HFF-Myc (cell line): ENCODE measurements at places on chromosomes 4 and X.

GRCh38 chr4:98421111-98421510, 159.9 kb downstream of the RAP1GDS1 start:
- DNase-seq = no peak

- DNase-seq = no peak
Observed at GRCh38 chr4:122131562-122132157, 20.5 kb upstream of the BLTP1 start.

DNA sequence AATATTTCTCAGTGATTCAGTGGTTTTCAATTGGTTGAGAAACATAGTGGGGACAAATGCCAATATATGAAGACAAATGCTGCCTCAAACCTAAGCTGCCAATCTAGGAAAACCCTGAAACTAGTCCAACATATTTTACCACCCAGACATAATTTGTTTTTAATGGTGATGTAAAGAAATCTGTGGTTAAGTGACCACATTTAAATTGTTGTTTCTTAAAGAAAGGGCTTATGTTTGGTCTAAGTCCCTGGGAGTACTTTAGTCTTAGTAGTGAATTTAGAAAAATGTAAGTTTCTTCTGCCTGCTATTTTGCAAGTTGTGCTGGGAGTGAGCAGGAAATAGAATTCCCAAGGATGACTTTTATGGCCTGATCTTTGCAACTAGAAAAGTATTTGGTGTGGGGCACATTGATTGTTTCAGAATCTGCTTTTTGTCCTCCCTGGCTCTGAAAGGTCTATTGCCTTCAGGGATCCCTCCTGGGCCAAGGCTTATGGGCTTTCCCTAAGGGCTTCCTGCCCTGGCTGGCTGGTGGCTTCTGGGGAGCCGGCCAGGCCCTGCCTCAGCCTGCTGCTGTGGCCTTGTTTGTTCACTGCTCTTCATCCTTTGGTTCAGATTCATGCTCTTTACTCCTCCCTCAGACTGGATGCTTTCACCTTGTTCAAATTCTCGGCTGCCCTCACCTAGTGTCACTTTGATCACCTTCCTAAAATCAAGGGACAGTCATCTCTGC, 169.8 kb upstream of the JADE1 start:
- no peak for DNase-seq

- no peak for DNase-seq
Observed at GRCh38 chrX:133337250-133337649, 78.0 kb downstream of the GPC4 start.

DNA sequence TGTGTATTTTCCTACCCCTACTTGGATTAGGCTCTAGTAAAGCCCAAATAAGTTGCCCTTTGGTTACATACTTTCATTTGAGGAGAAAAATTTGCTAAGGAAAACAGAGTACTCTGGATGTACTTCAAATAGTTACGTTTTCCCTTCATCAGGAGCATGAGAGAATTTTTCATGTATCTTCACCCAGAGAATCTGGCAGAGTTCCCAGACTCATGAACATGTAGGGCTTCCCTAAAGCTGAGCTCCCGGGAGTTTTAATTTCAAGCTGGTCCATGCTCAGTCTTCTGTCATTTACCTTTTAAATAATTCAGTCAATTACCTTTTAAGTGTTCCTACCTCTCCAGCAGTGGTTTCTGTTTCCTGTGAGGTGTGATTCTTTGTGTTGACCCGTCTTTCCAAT, 367.5 kb upstream of the GRID2 start:
- DNase-seq = no peak

DNA sequence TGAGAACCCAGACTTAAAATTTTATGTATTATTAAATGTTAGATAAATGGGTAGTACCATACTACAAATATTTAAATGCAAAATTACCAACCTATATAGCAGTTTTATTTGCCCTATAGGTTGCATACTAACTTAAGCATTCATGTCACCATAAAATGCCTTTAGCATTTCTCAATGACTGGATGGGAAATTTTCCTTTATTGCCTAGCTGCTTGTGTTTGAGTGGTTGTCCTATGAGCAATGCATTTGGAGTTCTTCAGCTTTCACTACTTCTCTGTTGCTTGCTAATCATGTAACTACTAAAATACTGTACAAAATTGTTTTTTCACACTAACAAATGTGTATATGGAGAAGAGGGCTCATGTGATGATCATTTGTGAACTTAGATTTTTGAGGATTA, 44.2 kb upstream of the CEP135 start:
- DNase-seq = no peak

DNA sequence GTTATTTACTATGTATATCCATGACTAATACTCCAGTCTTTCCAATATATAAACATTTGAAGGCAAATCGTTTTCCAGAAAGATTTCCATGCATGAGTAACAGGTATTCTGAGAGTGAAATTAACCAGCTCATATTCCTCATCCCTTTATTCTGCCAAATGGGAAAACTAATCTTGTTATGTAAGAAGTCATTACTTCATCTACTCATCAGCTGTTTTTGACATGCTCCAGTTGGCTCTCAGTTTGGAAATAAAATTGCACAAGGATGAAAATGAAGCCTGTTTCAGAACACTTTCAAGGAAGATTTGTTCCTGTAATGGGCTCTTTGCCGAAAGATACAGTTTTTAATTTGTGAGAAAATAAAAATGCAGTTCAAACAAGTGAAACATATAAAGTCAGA, 121.9 kb downstream of the KCTD8 start:
- DNase-seq = no peak

DNA sequence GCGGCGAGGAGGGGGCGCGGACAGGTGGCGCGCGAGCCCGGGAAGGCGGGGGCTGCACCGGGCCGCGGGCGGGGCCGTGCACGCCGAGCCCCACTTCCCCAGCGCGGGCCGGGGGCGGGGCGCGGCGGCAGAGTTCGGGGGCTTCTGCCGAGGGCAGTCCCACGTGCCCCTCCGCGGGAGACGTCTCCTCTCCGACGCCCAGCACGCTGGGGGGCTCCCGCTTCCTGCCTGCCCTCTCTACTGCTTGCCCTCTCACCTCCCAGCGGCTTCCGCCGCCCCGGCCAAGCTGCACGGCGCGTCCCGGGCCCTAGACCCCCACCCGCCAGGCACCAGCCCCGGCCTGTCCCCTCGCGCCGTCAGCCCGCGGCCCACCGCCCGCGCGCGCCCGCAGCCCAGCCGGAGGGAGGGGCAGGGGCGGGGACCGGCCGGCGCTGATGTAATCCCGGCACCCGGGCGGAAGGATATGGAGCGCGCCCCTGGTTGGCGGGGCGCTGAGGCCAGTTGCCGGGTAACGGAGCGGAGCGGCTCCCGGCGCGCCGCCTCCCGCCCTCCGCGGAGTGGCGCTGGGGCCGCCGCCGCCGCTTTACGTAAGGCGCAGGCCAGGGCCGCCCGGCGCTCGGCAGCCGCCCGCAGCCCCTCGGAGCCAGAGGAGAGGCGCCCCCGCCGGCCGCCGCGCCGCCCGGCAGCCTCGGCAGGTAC, at the start of gene KIAA0232:
Gene KIAA0232 (plus strand): TSS at position 581 of the 699 bp plus-strand sequence. CDS start 41,727 bp downstream, outside the sequence.
- peak; percentile 45 for DNase-seq

DNA sequence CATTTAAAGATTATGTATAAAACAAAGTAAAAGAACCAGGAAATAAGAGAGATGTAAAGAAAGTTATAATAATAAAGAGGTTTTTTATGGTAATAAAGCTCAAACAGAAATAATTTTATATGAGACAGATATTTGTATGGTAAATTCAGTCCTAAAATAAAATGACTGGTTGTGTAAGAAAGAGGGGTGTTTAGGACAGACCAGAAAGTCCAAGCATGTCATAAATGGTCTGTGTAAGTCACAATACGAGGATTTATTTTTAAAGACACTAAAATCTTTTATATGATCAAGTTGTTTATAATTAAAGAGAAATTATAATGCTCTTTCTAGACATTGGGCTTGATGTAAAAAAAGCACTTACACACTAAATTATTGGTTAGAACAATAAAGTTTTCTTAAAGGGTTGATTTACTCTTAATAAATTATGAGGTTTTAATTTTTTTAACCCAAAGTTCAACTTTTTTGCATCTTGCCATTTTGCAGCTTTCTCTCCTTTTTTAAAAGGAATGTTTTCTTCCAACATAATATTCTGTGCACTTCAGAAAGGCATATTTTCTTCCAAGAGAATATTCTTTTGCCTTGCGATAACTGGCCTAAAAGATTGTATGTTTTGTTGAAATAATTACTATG, 61.9 kb upstream of the TCEAL2 start:
- DNase-seq = no peak

GRCh38 chrX:117327373-117327772, 789.2 kb downstream of the KLHL13 start:
- no peak for DNase-seq

DNA sequence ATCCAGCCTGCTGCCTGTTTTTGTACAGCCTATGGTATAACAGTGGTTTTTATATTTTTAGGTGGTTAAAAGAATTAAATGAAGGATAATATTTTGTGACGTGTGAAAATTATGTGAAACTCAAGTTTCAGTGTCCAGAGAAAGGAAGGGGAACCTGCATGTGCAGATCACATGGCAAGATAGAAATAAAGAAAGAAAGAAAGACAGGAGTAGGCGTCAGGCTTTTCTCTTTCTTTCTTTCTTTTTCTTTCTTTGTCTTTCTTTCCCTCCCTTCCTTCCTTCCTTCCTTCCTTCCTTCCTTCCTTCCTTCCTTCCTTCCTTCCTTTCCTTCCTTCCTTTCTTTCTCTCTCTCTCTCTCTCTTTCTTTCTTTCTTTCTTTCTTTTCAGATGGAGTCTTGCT, 42.0 kb upstream of the HUWE1 start:
- no peak for DNase-seq

GRCh38 chrX:154470434-154470833, 8.6 kb downstream of the LAGE3 start:
- no peak for DNase-seq

GRCh38 chrX:124358800-124359383, 12.5 kb downstream of the SH2D1A start:
- no peak for DNase-seq

DNA sequence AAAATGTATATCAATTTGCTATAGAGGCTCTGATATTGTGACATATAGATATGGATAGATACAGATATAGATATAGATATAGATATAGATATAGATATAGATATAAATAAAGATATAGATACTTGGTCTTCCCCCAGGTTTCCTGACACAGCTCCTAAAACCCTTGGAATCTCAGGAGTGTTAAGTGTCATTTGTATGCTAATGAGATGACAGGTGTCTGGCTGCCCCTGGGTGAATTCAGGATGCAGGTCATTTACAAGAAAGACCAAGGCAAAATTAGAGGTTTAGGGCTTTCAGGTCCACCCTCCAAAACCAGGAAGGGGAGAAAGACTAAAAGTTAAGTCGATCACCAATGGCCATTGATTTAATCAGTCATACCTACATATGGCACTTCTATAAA, 1034.8 kb downstream of the PDHA2 start:
- DNase-seq = no peak

GRCh38 chr4:75344915-75345314, 169.3 kb downstream of the RCHY1 start:
- no peak for DNase-seq

DNA sequence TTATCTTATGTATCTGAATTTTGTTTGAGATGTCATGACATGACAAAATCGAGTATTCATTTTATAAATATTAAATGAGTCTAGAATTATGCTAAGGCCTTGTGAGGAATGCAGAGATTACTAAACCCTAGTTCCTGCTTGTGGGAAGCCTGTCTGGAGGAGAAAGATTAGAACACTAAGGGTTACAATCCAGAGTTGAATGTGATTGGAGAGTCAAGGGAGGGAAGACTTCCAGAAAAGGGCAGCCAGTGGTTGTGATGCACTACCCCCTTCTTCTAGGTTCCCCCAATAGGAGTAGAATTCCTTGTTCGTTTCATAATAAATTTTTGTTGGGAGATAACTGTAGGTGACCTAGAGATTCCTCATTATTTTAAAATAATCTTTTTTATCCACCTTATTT, 141.1 kb downstream of the AFF1 start:
- DNase-seq = no peak

DNA sequence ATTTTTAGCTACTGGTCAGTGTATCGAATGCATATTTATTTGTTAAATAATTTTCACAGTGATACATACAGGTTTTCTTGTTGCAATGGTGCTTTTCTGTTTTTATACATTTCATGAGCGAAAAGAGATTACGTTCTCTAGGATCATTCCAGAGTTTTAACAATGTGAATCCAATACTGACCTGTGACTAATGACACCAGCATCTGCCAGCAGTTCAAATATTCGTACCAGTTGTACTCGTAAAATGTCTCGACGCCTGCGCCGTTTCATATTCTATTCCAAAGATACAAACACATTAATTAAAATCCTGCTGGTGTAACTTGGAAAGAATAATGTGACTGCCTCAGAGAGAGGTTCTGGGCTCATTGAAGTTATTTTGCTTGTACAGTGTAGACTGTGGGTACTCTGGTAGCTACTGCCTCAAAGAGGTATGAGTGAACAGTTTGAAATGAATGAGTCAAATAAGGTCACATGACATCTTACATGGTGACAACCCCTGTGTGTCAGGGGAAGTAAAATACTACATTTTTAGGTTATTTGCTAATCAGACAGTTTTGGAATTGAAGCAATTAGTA, 80.7 kb downstream of the ZAR1 start:
- no peak for DNase-seq

GRCh38 chr4:95643627-95644026, 94.9 kb upstream of the UNC5C start:
- no peak for DNase-seq

- no peak for DNase-seq
Observed at GRCh38 chr4:21512353-21512752, 436.2 kb downstream of the KCNIP4 start.

- DNase-seq = no peak
Observed at GRCh38 chr4:121773883-121774282, 8.9 kb upstream of the SMIM43 start.

DNA sequence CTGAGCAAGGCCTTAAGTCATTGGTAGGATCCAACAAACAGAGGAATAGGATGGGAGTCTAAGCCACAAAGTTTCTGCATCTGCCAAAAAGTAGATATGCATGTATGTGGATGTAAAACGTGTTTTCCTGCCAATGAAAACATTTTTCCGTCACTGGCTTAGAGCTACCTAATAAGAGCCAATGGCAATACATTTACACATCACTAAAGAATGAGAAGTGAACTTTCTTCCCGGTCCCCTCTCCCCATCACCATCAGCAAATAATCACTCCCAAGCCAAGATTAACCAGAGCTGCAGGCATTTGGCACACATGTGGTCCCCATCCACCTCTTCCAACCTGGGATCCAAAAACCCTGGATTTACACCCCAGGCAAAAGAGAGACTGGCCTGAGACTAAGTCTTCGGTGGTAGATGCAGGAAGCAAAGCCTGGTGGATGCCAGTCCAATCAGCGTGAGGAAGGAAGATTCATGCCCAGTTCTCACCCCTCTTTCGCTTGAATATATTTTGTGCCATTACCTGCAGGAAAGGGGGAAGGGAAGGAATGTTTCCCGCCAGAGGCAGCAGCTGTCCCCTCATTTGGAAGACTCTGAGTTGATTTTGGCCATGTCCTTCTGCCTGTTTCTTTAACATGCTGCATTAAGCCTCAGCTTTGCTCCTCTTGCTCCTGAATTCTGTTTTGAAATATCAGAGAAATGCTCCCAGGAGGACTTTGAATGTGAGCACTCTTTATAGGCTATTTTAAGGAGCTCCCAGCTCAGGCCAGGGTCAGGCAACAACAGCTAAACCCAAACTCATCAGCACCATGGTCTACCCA, 131.4 kb downstream of the CHIC2 start:
- peak; percentile 74 for DNase-seq
